ENCODE measurements at places on chromosomes 4 and X.

- no peak for DNase-seq
Measured at GRCh38 chr4:165724786-165725185, 148.3 kb upstream of the TLL1 start.

DNA sequence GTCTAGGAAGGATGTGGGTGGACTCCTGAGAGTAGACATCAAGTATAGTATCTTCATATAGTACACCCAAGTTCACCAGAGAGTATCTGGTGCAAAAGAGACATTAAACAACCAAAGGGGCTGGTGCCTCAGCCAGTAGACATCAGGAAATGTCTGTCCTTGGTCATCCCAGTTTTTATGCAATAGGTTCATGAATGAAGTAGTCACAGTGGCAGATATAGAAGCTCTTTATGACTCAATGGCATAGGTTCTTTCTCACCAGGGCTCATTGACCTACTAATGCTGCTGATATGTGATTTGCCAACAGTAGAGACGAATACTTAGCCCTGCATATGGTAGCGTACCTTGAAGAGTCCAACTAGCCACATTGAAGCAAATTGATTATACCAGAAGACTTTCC lies 45.0 kb upstream of the CCDC149 start:
- DNase-seq = no peak

GRCh38 chrX:41732260-41732659 lies 8.3 kb downstream of the GPR82 start:
- no peak for DNase-seq

DNA sequence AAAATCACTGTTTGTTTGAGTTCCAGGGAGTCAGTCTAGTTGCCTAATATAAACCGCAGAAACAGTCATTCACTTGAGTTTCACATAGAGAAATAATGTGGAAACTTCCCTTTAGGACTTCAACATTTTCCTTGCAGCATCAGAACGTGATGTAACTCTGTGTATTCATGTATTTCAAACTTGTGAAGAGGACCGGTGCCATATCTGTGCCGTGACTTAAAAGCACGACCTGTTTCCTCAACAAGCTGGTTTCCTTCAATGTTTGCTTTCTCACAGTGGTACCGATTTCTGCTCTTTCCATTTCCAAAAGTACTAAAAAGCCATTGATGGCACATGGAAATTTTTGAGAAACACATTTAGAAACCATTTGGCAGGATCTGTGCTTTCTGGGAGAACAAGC lies 166.6 kb upstream of the RAPGEF2 start:
- DNase-seq = no peak

- no peak for DNase-seq
Measured at GRCh38 chr4:181427076-181427475, 816.1 kb upstream of the TENM3 start.

- no peak for DNase-seq
Measured at GRCh38 chr4:78722878-78723277, 53.3 kb upstream of the BMP2K start.

DNA sequence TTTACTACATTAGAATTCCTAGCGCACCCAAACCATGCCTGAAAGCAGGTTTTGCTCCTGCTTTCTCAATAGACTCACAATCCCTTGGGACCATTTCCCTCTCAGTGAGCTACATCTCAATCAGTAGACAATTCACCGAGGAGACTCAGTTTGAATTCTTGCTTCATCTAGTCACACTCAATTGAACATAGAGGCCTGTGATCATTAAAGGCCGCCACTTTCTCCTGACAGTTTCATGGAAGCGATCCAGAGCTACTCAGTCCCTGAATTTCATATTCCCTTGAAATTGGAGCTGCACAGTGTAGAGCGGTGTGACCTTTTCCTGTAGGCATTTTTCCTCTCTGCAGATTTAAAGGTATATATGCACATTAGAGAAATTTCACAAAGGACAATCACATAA lies 193.9 kb upstream of the SPOCK3 start:
- no peak for DNase-seq

GRCh38 chr4:122796801-122797404 lies 29.7 kb upstream of the FGF2 start:
- no peak for DNase-seq

DNA sequence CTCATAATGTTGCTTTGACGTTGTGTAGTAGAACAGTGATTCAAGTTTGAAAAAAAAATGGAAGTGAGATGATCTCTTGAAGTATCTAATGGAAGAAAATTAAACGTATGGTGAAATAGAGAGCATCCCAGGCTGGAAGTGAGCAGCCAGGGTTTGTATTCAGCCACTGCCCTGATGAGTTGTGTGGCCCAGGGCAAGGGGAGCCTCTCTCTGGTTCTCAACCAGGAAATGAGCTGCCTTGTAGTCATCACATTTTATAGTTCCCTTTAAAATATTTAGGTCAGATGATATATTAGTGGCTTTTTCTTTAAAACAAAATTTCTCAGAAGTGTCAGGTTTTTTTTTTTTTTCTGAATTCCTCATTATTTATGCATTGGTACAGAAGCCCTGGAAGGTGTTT lies 150.3 kb downstream of the GPAT3 start:
- no peak for DNase-seq

GRCh38 chrX:150581093-150581775 lies 12.8 kb downstream of the MTM1 start:
- DNase-seq = no peak

DNA sequence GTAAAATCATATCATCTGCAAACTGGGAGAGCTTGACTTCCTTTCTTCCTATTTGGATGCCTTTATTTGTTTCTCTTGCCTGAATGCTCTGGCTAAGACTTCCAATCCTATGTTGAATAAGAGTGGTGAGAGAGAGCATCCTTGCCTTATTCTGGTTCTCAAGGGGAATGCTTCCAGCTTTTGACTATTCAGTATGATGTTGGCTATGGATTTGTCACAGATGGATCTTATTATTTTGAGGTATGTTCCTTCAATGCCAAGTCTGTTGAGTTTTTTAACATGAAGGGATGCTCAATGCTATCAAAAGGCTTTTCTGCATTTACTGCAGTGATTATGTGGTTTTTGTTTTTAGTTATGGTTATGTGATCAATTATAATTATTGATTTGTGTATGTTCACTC lies 2144.6 kb upstream of the TENM3 start:
- DNase-seq = no peak

GRCh38 chrX:123962006-123962467 lies 531 bp downstream of the STAG2 start:
- no peak for DNase-seq

DNA sequence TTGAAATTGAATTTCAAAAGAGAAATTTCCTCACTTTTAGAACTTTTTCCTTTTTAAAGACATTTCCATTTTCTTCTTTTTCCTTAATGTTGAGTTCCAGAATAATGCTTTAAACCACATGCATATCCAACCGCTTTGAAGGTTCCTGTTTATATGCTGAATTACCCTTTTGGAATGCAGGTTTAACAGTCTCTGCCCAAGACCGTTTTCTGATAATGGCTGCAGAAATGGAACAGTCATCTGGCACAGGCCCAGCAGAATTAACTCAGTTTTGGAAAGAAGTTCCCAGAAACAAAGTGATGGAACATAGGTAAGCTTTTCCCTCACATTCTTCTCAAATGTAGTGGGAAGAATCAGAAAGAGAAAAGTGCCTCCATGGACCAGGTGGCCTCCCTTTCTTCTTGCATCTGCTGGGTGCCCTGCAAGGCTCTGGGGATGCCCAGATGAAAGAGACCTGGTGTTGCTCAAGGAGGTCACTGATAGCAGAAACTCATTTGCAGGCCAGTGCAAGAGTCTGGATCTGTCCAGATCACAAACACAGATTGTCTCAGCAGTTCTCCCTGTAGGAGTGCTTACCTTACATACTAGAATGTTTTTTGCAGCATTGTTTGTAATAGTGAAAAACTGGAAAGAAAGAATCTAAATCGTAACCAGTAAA lies 42.9 kb downstream of the MOSPD2 start:
- no peak for DNase-seq

DNA sequence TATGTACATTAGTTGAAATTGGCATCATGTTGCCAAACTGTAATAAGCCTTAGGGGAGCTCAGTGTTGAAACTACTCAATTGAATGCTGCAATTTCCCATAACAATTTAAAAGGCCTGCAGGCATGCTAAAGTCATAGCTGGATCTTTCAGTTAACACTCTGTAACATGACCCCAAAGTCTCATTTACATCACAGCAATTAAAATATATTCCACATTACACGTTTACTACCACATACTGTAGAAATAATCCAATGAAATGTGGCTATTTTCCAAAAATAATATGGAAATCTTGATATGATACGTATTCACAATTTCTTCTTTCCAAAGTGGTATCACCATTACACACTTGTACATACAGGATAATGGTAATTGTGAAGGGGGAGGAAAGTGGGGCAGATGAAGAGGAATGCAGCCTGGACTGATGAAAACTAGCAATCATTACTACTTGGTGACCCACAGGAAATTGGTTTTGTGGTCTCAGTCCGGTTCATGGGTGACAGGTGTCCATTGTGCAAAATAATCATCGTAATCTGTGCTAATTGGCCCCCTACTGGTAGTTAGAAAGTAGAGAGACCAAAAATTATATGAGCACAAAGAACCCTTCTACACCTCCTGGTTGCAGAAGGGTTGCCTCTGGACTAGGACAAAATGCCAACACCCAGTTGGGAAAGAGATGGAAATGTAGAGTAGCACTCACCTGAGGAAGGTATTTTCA lies 63.7 kb downstream of the TENM3 start:
- no peak for DNase-seq

DNA sequence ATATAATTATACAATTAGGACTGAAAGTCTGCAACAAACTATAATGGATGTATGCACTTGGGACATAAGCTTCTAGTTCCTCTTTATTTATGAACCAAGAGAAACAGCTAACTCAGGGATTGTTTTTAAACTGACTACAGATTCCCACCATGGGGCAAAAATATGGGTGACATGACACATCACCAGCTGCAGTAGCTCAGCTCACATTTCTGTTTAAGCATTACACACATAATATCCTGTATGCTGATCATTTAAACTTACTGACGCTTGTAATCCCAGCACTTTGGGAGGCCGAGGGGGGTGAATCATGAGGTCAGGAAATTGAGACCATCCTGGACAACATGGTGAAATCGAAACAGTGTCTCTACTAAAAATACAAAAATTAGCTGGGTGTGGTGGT lies 11.5 kb downstream of the FGB start:
- DNase-seq = no peak

- no peak for DNase-seq
Measured at GRCh38 chr4:94623126-94623911, 134.4 kb upstream of the BMPR1B start.

- no peak for DNase-seq
Measured at GRCh38 chr4:81930506-81931238, 443.1 kb downstream of the HNRNPD start.

GRCh38 chrX:68941385-68941952 lies 112.6 kb downstream of the EFNB1 start:
- DNase-seq = no peak

- no peak for DNase-seq
Measured at GRCh38 chrX:30734782-30735181, 81.6 kb downstream of the GK start.

DNA sequence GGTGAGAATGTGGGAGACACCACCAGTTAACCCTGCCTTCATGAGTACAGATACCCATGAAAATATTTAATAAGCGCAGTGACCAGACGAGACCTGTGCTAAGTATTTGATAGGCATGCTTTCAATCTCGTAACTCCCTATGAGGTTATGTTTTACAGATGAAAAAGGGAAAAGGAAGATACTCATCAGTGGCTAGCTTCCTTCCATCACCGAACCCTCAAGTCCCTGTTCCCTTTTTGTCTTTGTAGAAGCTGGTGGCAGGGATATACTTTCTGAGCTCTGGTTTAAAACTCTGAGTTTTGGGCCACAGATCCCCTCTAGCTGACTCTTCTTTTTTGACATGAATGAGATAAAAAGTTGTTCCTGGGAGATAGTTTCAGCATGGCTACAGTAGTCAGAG lies 26.3 kb downstream of the AFF1 start:
- no peak for DNase-seq

- no peak for DNase-seq
Measured at GRCh38 chrX:48834383-48834709, 1.1 kb downstream of the PCSK1N start.

Measured in activated T-cell treated with anti-CD3 and anti-CD28 coated beads, Interleukin-2, amount 50 U/mL, for 48 hours (primary cell).